Effector CD8-positive, alpha-beta T cell (primary cell): ENCODE measurements at places on chromosomes 7 and 10.

DNA sequence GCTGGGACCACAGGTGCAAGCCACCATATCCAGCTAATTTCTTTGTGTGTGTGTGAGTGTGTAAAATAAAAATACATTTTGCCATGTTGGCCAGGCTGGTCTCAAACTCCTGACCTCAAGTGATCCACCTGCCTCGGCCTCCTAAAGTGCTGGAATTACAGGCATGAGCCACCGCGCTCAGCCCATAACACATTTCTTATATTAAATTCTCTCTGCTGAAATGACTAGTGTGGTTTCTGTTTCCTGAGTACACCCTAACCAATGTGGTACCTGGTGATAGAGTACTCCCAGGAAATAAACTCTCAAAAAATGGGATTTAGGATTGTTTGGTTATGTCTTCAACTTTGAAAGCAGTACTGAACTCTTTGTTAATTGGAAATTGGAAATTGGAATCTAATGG is 19.4 kb upstream of the FHIP2A start:
- DNase-seq, result no peak

GRCh38 chr7:120837599-120837998 is 20.3 kb downstream of the TSPAN12 start:
- DNase-seq, result no peak

DNA sequence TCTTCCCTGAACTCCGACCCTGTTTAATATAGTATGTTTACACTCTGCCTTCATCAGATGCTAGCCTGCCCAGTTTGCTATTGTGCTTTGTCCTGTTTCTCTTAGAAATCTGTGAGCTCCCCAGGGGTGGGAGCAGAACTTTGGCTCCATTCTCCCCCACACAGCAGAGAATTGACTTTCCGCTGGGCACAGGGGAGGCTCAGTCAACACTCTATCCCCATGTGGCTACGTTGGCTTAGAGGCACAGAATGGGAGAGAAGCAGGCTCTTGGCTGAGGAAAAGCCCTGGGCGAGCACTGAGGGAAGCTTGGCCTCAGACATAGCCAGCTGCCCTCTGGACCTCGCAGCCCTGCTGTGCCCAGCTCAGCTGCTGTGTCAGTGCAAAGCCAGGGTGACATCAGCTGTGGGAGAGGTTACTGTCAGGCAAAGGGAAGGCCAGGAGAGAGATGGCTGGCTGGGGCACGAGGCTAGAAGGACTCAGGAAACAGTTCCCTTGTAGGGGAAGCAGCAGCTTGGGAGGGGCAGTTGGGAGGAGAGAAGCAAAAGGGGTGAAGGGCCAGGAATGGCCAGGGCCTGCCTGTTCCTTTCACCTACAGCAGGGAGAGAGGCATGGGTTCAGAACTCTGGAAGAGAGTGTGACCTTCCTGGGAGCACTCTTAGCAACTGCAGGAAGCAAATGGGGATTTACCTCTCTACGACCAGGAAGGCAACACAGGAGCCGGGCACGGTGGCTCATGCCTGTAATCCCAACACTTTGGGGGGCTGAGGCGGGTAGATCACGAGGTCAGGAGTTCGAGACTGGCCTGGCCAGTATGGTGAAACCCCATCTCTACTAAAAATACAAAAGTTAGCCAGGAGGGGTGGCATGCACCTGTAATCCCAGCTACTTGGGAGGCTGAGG is 5.8 kb upstream of the SCD start:
- DNase-seq, result no peak

DNA sequence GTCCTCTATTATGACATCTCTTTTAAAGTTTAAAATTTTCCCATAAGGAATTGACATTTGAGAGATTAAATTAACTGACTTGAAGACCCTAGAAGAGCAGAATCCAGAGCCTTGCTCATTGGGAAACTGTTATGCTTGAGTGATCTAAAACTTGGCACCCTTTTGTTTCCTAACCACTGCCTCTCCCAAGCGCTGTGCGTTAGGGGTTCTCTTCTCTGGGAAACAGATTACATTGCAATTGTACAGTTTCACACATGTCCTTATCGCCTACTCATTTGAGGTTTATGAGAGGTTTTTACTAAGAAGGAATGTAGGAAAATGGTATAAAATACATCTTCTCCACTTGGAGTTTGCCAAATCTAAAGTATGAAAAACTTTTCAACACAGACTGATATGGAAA is 126.8 kb upstream of the AMPH start:
- no peak for DNase-seq

- DNase-seq, result no peak
These were observed 749.1 kb downstream of the CNTNAP2 start for GRCh38 chr7:146865696-146866095.

DNA sequence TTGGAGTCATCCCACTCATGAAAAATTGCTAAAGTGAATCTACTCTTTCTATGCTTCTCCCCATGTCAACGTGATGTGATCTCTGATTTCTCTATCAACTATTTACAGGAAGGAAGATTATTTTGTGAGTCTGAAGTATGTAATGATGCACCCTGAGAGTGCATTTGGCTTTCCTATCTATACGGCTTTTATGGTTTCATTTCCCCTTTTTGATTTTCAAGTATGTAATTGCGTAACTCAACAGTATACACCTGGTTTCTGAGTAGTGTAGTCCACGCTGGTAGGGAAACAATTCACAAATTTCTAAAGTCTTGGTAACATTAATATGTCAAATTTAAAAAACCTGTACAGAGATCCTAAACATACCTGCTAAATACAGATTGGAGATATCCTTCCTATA is 194.7 kb upstream of the SEMA3A start:
- DNase-seq, result no peak

- no peak for DNase-seq
These were observed 110.8 kb upstream of the FGFR2 start for GRCh38 chr10:121708728-121709674.
